ENCODE measurements at places on chromosomes 6 and 20.

GRCh38 chr20:47220161-47220582 lies 136.3 kb downstream of the ZMYND8 start:
- DNase-seq, result no peak

GRCh38 chr6:113853252-113853651 lies 3.9 kb upstream of the MARCKS start:
- DNase-seq, result no peak

DNA sequence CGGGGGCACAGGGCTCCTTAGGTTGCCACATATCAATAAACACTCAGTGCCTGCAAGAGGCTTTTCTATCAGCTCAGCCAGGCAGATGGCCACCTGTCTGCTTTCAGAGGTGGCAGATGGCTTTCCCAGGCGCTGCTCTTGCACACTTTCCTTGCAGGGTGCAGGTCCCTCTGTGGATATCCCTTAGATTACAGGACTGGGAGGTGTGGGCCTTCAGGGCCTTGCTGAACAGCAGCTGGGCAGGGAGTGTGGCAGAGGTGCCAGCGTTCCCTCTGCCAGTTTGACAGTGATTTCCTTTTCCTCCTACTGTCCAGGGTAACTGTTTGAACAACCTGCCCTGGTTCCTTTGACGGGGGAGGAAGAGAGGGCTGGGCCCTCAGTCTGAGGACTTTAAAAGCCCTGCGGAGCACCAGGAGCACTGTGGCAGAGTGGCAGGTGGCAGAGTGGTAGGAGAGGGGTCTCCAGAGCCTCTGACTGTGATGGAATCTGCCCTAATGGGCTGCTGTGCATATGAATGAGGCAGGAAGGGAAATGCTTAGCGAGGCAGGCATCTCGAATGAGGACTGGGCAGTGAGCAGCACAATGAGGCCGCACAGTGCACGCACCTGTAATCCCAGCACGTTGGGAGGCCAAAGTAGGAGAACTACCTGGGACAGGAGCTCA lies 34.2 kb downstream of the ABHD12 start:
- DNase-seq, result no peak

- no peak for DNase-seq
These were observed 28.7 kb downstream of the ISM1 start for GRCh38 chr20:13249798-13250170.

GRCh38 chr20:58795923-58796245 lies 54.8 kb downstream of the GNAS-AS1 start:
- DNase-seq, result no peak

GRCh38 chr6:90361174-90361573 lies 64.5 kb upstream of the BACH2 start:
- DNase-seq, result no peak

- no peak for DNase-seq
These were observed 656.2 kb downstream of the FRK start for GRCh38 chr6:115404446-115404845.

DNA sequence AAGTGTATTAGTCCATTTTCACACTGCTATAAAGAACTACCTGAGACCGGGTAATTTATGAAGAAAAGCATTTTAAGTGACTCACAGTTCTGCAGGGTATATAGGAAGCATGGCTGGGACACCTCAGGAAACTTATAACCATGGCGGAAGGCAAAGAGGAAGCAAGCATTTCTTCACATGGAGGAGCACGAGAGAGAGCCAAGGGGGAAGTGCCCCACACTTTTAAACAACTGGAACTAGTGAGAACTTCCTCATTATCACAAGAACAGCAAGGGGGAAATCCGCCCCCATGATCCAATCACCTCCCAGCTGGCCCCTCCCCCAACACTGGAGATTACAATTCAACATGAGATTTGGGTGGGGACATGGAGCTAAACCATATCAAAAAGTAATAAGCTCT lies 28.3 kb upstream of the B3GAT2 start:
- no peak for DNase-seq

DNA sequence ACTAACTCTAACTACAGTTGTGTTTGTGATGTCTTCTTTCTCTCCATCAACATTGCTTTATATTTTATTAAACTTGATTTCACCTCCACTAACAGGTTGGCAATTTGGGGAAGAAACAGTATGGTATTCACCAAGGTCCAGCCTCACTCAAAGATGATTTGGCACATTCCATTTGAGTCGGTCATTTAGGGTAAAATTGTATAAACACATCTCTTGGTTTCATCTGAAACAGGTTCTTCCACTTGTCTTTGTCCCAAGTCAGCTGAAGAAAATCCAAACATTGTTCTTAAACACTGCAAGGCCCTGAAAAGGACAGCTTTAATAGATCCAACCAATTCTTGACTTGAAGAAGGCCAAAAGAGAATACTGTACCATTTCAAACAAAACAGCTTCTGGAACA lies 104.9 kb upstream of the NT5E start:
- DNase-seq, result no peak

- no peak for DNase-seq
These were observed 72.3 kb upstream of the CENPW start for GRCh38 chr6:126267626-126268025.

DNA sequence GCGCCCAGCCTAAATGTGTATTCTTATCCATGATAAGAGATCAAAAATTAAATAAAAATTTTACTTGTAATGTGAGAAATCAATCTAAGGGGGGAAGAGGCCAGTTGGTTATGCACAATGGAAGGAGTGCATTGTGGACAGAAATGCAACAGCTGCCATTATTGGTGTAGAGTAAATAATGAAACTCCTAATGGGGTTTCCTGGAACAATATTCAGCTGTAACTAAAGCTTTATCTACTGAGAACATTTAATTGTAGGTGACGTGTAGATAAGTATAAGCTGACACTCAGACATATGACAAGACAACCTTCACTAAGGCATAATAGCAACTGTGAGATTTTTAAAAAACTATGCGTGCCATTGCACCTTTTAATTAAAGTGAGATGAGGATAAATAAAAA lies 71.4 kb downstream of the CEP57L1 start:
- DNase-seq, result no peak

DNA sequence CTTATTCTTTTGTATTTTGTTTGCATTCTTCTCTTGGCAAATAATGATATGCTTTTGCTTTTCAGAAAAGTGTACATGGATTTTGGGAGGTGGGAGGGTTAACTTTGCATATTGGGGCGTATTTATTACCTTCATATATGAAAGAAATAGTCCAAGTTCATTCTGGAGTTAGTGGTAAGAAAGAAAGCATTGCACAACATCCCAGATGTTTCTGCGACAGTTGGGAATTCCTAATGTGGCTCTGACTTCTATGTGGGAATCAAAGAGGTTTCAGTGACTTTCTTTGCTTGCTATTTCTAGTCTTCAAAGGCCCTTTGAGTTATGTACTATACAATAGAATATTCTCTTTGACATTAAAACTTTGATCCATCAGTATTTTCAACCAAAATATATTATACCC lies 78.1 kb downstream of the MMUT start:
- no peak for DNase-seq

- DNase-seq, result no peak
These were observed 4.2 kb downstream of the STMN3 start for GRCh38 chr20:63648895-63649589.

DNA sequence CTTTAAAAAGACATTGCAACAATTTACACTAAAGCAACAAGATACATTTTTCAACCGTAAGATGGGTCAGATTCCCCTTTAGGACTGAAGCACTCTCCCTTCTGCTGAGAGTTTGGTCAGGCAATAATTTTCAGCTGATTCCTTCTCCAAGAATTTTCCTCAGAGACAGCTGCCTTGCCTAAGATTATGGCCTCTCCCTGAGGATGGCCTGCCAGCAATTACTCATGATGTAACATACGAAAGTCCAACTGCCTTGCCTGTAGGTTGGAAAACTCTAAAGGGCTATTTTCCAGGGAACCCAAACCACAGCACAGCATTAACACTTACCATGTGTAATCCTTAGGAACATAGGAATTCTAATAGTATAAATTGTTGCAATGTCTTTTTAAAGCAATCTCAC lies 229.1 kb upstream of the FLRT3 start:
- DNase-seq, result no peak

- no peak for DNase-seq
These were observed 30.0 kb downstream of the KCNG1 start for GRCh38 chr20:50992733-50993457.

DNA sequence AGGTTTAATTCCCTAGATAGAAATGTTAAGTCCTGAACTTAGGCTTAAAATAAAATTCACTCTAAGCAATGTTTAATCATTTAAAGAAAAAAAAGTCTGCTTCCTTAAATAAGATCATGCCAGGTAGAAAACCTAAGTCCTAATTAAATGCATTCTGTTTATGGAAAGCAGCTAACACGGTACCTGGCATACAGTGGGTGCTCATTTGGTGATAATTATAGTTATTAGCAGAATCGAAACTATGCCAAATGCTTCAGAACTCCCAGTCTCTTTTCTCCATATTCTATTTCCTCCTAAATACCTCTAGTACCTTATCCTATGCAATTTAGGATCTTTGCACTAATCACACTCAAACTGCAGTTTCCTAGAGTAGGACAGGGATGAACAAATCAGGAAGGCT lies 331.8 kb downstream of the EPHA7 start:
- no peak for DNase-seq

GRCh38 chr6:35810971-35811698 lies 6.0 kb downstream of the LHFPL5 start:
- DNase-seq, result no peak

DNA sequence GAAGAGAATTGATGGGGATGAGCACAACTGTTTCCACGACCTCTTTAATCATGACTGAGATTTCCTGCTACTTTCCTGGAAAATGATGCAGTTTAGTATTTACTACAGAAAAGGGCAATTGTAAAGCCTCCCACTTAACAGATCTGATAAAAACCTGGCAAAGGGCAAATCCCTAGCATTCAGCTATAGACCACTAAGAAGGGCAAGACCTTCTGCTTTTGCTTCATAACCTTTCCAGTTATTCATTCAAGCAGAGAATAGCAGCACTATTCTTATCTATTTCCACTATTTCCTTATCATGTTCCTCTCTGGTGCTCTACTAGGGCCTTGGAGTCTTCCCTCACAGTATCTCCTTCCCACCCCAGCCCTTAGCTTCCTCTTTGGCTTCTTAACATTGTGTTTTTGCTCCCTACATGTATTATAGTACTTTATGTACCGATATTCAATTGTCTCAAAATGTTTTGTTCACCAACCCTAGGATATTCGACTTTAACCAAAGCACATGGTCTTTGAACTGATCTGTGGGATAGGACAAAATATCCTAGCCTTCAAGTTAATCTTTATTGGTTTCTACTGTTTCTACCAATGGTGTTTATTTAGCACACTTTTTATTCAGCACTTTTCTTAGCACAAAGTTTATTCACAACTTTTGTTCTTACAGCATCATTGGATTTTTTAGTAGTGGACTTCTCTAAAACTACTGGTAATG lies 32.7 kb upstream of the MANEA start:
- DNase-seq, result no peak

GRCh38 chr6:90403489-90404381 lies 107.1 kb upstream of the BACH2 start:
- no peak for DNase-seq

DNA sequence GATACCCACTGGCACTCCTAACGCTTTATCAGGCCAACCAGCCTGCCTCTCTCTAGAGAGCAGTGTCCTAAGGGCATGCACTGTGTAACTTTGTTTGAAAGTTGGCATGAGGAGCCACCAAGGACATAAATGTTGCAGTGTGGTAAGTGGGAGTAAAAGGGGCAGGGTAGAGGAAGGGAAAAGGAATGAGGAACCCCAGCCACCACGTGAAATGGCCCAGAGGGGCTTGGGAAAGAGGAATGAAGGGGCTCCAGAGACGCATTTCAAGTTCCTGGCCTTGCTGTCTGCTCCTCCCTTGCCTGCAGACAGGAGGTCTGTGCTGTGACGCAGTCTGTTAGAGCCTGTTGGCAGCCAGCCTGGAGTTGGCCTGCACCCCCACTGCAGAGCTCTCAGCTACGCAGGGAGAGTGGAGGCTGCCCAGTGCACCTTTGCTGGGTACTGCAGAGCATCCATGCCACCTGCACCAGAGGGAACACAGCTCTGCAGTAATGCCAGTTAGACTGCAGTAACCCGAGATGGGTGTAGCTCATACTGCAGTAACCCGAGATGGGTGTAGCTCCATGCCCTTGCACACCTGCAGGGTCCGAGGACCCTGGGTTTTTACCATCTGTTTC lies 86.8 kb upstream of the SNAP25 start:
- DNase-seq, result no peak

GRCh38 chr20:13243826-13244376 lies 22.8 kb downstream of the ISM1 start:
- DNase-seq, result no peak

- no peak for DNase-seq
These were observed 118.3 kb upstream of the ECI2 start for GRCh38 chr6:4253604-4254231.

- DNase-seq, result no peak
These were observed 44.6 kb downstream of the DPPA5 start for GRCh38 chr6:73309535-73309784.

DNA sequence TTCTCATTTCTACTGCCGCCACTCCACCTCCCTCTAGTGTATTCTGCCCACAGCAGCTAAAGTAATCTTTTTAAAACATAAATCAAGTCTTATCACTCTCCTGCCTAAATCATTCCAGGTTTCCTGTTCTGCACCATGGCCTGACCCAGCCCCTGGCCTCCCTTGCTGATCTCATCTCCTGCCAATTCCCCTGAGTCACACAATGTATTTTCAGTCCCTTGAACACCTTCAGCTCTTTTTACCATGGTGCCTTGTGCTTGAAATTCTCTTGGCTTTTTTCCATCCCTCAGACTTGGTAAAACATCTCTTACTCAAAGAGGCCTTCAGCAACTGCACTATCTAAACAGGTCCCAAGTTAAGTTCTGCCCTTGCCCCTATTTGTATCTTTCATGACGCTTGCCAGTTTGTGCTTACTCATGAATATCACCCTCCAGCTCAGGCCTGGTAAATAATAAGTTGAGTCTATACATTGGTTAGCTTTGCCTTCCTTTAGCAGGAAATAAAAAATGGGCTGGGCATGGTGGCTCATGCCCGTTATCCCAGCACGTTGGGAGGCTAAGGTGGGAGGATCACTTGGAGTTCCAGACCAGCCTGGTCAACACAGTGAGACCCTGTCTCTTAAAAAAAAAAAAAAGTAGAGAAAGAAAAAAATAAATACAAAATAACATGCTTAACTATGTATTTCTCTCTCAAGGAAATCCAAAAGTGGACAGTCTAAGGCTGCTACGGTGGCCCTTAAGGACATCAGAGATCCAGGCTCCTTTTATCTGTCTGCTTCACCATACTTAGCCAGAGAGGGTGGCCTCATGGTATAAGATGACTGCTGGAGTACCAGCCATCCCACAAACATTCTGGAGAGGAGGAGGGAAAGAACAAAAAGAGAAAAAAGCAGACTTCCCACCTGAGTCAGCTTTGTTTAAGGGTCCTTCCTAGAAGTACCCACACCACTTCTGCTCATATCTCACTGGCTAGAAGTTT lies 62.2 kb downstream of the ARFGEF2 start:
- DNase-seq, result no peak

GRCh38 chr20:62470001-62470400 lies 5.8 kb downstream of the GATA5 start:
- no peak for DNase-seq
